ENCODE measurements at places on chromosomes 6 and 20. TPM values are rescaled to one million over a fixed set of nuclear protein-coding genes. Genes with fewer than 3 reads are reported as not detected.

ENPP1 gene
- 5.5 TPM for total RNA-seq

FOXF2 gene
- total RNA-seq = 0.55 TPM

HLA-DRB5 gene
- total RNA-seq = 1.7 TPM

KIF25 gene
- not detected for total RNA-seq

OPRL1 gene
- total RNA-seq = 1.4 TPM

FAM209A gene
- total RNA-seq = not detected

EYS gene
- total RNA-seq = not detected

UBE2C gene
- total RNA-seq = 1.4 TPM

HDDC2 gene
- 85.7 TPM for total RNA-seq

FOXA2 gene
- not detected for total RNA-seq

CTAGE9 gene
- not detected for total RNA-seq

DNA sequence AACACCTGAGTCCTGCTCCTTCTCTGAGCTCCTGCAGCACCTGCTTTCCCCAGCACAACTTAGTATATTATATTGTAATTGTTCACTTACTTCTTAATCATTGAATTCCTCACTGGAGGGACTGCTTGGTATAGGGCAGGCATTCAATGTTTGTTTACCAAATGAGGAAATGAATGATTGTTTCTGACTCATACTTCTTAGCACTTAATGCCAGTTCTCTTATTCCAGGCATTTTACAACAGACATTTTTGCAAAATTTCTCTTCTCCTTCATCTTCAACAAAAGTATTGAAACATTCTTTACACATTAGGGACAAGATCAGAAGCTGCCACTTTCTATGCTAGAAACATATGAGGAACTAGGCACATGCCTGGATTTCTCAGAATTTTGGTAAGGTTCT lies 119.4 kb downstream of the TBX18 start:
- no peak for DNase-seq

GRCh38 chr20:63234693-63235398 lies 859 bp upstream of the BIRC7 start:
- DNase-seq = no peak

DNA sequence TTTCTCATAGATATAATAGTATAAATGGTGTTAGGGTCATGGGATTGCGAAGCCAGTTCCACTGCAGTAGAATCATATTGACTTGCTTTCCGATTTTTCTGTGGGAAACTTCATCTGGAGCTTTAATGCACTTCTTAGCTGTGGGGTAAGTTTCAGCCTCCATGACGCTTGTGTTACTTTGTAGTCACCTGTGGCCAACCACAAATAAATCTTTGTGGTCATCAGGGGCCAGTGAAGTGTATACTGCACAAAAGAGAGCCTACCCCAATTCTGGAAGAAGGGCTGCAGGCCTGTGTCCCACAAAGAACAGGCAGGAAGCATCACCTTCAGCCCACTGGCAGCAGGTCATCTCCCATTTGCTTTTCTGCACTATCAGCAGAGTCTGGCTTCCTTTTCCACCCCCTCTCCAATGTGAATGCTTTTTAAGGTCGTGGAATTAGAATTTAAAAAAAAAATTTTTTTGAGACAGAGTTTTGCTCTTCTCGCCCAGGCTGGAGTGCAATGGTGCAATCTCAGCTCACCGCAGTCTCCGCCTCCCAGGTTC lies 32.0 kb downstream of the MTHFD1L start:
- peak; percentile 16 for DNase-seq

- DNase-seq = no peak
Observed at GRCh38 chr6:106133040-106133439, 46.9 kb downstream of the PRDM1 start.

DNA sequence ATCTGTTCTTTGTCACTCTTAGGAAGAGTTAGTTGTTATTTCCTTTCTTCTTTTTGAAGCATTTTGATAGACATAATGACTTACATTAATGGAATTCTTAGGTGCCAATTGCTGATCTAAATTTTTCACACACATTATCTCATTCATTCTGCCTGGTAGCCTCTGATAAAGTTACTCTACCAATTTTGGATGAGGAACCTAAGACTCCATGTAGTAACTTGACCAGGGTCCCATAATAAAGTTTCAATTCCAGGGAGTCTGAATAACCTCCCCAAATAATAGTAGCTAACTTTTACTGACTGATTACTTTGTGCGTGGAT lies 73.2 kb upstream of the CITED2 start:
- DNase-seq = no peak

DNA sequence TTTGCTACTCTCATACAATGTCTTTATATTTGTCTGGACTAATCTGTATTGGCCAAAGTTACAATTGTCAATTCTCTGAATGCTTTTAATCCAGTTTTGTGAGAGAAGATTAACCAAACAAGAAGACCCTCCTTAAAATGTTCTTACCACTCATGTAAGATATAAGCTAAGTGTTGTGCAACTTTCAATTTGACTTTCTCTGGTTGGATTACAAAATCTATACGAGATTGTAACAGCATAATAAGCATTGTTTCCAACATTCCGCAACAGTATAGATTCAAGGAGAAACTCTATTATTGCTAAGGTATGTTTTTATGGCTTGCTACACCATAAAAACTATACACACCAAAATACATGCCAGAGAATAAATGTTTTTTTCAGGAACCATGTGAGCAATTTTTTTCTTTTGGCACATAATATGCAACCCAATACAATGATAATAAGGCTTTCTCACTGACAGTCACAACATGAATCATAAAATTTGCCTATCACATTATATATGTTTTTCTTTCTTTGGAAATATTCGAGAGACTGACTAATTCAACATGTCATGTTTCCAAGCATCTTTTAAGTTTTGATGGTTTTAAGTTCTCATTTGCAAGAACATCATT lies 12.2 kb upstream of the TRPC4AP start:
- DNase-seq = no peak

GRCh38 chr20:14498772-14499171 lies 161.4 kb upstream of the FLRT3 start:
- no peak for DNase-seq

GRCh38 chr20:21496452-21496851 lies 17.4 kb downstream of the NKX2-2 start:
- DNase-seq = no peak

DNA sequence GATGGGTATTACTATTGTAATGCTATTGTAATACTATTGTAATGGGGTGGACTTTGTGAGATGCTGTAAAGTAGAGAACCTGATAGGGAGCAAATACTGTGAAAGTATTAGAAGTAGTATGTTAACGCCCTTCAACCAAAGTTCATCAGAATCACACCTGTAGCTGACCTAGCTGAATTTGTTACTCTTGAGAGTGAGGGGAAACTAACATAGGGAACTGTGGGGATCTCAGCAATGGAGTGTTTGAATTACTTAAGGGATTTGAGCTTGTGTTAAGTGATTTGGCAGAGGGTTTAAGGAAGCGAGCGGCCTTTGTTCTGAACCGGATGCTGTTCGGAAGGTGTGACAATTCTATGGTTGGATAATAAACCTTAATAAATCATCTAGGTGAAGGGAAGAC lies 312.6 kb downstream of the ADGRB3 start:
- DNase-seq = no peak

GRCh38 chr6:154356690-154357089 lies at the start of gene IPCEF1:
Gene IPCEF1 (minus strand): TSS chr6:154356803. CDS start chr6:154265947, 90,856 bp downstream.
- no peak for DNase-seq

DNA sequence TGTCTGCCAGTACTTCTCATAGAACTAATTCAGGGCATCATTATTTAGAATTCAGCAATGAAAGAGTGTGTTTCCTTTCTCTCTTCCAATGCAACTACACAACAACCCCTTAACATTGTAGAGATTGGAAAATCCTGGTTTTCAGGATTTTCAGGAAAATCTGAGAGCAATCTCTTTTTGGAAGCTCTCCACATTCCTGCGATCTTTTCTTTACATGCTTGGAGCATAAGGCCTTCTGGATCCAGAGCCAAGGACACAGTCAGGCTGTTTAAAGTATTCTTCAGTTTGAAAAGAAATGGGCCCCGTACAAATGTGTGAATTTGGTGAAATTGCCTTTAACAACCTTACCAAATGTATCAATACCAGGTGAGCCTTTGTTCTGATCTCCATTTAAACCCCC lies 469.7 kb downstream of the PKHD1 start:
- no peak for DNase-seq

DNA sequence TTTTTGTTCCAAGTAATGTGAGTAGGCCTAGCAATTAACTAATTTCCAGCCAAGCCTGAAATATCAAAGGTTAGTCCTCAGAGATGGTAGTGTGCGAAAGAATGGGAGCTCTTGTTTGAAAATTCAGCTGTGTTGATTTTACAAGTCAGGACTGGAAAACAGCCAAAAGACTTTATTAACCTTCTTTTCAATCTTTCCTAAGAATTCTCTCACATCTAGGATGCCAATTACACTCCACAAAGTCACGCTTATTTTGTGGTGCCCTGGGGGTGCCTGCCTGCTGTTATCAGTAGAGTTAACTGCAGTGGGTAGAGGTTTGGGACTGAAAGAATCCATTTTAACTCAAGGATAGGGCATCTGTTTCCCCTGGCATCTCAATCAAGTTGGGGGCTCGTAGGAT lies 30.7 kb upstream of the MAP3K4 start:
- DNase-seq = no peak

DNA sequence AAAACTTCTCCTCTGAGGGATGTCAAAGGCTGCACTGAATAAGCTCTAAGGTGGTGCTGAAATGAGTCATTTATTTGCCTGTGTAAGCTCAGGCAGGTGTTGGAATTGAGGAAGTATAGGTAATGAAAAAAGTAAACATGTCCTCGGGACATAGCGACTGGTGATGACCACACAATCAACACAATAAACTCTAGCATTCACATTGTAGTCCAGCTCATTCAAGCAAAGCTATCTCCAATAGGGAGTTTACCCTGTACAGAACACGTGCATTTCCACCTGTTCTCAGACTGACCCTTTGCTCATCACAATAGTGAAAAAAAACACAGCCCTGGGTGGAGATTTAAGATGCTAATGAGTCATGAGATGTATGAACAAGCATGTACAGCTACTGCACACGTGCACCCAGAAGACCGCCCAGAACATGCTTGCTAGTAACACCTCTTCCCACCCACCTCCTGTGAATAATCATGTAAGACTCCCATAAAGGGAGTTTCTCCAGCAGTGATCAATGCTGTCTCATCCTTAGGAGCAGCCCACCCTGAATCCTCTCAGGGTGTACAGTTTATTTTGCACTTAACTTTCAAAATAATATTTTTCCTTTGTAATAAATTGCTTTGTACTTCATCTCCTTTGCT lies 33.0 kb upstream of the POU5F1 start:
- no peak for DNase-seq

DNA sequence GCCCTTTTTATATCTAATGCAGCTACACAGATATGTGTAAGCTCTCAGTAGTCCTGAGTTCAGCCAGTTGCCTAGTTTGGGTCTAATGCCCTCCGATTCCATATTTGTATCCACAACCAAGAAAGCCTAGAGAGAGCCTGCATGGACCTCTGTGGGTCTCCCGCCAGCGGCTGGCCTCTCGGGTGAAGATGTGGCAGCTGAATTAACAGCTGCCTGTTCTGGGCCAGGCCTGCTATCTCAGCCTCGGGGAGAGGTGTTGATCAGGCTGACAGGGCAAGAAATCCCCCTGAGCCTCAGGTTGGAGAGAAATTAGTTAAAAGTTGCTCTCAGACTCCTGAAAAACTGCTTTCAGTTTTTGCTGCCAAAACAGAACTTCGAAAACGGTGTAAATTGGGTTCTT lies 19.8 kb downstream of the PTK7 start:
- DNase-seq = no peak

DNA sequence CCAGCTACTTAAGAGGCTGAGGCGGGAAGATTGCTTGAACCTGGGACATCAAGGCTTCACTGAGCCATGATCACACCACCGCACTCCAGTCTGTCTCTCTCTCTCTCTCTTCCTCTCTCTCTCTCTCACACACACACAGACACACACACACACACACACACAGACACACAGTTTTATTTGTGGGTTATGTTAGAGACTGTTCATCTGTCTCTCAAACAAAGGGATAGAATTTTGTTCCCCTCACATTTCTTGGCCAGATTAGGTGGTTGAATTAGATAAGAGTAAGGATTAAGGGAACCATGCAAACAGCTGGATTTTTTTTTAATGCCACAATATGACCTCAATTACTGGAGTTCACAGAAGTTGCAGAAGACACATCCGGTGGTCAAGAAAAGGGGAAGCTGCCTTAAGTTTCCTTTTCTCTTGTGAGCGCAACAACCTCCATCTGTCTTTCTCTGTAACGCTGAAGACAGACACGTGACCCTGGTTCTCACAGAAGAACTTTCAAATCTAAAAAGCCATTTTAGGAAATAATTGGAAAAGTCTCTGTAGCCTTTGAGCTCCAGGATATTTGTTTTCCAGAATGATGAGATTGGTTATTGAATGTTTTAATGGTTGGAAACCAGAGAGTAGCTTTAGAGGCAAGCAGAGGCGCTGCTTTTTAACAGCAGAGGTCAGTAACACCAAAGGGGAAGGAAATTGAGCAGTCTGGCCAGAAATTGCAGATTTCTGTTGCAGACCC lies 32.9 kb upstream of the LGSN start:
- DNase-seq = no peak

GRCh38 chr6:2872423-2873358 lies 30.4 kb downstream of the SERPINB9 start:
- DNase-seq = no peak

GRCh38 chr6:37005827-37006567 lies 542 bp downstream of the FGD2 start:
- no peak for DNase-seq

DNA sequence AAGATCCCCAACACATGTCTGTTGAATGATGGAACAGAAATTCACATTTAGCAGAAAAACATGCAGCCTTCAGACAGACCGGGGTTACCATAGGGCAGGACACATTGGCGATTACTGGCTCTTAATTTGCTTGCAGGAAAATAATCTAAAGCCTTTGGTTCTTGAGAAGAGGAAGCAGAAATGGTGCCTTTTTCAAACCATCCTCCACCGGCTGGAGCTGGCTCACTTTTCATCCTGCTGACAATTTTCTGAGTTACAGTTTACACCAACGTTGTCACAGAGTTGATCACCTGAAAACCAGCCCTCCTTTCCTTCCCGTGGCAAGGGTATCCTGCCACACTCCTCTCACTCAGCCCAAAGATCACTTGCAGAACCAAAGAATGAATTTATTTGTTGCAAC lies 32.6 kb downstream of the SF3B5 start:
- DNase-seq = no peak

DNA sequence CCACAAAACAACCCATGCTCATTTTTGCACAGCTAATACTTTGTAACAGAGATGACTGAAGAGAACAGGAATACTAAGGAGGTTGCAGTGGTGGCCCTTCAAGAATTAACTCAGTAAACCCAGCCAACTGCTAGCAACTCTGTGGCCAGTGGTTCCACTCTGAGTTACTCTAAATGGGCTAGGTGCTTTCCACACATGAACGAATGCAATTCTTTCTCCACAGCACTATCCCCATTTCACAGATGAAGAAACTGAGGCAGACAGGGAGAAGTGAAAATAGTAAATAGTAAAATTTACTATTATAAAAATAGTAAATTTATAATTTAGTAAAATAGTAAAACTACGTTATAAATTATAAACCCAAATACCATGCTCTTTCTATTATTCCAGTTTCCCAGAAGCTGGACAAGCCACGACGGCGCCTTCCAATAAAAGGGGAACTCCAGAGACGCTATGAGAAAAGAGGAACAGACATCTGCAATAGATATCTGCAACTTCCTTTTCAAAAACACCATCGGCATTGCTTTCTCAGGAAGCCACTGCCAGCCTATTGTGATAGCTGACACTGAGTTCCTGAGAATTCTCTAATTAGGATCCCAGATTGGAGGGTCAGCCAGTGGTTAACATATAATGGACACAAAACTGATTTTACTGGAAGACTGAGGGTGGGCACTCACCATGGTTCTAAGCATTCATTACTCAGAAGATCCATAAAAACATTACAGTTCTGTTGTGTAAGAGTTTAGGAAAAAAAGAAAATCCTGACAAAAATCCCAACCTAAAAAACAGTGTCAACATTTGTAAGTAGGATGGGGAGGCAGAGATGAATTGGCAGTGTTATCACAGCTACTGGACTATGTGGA lies 16.2 kb downstream of the FKBP1A start:
- DNase-seq = no peak
